ENCODE measurements at places on chromosomes 5 and 9.
A peak's percentile ranks its signal among the peaks of the same experiment; 100 is the strongest.

DNA sequence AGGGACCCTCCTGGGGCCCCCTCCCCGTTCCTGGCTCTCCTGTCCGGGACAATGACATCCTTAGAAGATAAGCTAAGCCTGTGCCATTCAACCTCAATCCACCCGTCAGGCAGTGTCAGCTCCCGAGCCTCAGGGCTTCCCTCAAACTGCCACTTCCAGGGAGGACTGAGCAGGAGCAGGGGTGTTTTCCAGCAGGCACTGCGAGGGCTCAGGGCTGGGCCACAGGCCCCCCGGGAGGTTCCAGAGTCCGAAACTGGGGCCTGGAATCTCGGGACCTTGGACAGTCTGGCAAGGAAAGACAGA, 26.2 kb downstream of the LHX3 start:
- no peak for DNase-seq

GRCh38 chr5:145887217-145887616, 14.4 kb upstream of the GRXCR2 start:
- DNase-seq: no peak

DNA sequence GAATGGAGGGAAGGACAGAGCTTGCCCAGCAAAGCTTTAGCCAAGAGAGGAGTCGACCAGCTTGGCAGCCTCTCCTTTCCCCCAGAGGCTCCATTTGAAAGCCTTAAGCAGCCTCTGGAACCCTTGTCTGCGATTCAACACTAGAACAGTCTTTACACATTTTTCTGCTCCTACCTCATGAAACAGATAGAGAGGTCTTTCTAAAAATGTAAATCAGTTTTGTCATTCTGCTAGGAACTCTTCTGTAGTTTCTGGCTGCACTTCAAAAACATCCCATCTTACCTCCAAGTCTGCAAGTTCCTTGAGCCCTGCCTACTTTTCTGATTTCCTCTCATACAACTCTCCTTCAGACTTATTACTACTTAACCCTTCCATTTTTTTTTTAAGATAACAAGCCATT, 70.1 kb downstream of the PDE4D start:
- DNase-seq: no peak

GRCh38 chr5:32443145-32443540, 1.4 kb downstream of the ZFR start:
- no peak for DNase-seq

GRCh38 chr5:54646356-54647101, 129.0 kb downstream of the SNX18 start:
- peak; percentile 40 for DNase-seq

GRCh38 chr5:139843991-139844390, 48.4 kb downstream of the PSD2 start:
- no peak for DNase-seq

DNA sequence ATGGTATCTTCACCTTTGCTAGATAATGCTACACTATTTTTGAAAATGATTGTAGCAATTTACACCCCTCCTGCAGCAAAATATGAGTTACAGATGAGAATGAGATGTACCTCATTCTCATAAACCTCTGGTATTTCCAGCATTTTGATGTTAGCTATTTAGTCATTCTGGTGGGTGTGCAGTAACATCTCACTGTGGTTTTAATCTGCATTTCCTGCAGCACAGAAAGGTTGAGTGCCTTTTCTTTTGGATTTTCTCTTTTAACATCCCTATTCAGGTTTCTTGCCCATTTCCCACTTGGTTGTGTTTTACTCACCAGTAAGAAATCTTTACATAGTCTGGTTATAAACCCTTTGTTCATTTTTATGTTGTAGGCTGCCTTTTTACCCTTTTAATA, 206.2 kb downstream of the NR3C1 start:
- no peak for DNase-seq

DNA sequence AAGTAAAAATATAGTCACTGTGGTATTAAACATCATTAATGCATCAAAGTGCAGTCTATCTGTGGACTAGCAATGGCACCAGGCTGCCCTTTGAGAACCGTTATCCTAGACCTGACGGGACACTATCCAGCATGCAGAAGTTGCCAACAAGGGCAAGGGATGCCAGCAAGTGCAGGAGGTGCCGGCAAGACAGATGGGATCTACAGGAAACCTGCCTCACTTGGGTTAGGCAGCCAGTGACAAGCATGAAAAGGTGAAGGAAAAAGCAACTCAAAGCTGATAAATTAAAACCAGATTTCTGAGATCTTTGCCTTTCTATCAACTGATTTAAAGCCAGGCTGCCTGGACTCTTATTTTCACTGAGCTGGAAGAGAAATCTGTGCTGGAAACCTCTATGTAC, 315.2 kb upstream of the PDE4D start:
- DNase-seq: no peak

- DNase-seq: no peak
Observed at GRCh38 chr9:128992995-128993394, 35.1 kb downstream of the SH3GLB2 start.

GRCh38 chr5:13629218-13629617, 315.3 kb downstream of the DNAH5 start:
- no peak for DNase-seq

DNA sequence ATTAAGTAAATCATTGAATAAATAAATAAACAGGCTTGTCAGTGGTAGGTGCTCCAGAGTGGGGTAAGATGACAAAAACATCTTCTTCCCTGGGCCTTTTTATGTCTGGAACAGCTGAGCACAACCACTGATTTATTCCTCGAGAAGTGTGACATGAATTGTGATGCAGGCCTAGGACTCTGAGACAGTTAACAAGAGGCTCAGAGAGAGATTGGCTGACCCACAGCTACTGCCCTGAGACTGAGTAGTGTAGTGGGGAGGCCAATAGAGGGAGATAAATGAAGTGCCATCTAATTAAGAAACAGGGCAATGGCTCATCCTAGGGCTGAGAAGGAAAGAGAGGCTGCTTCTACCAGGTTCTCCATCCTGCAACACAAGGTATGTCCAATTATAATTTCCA, 369.3 kb upstream of the TRPC7 start:
- DNase-seq: no peak

DNA sequence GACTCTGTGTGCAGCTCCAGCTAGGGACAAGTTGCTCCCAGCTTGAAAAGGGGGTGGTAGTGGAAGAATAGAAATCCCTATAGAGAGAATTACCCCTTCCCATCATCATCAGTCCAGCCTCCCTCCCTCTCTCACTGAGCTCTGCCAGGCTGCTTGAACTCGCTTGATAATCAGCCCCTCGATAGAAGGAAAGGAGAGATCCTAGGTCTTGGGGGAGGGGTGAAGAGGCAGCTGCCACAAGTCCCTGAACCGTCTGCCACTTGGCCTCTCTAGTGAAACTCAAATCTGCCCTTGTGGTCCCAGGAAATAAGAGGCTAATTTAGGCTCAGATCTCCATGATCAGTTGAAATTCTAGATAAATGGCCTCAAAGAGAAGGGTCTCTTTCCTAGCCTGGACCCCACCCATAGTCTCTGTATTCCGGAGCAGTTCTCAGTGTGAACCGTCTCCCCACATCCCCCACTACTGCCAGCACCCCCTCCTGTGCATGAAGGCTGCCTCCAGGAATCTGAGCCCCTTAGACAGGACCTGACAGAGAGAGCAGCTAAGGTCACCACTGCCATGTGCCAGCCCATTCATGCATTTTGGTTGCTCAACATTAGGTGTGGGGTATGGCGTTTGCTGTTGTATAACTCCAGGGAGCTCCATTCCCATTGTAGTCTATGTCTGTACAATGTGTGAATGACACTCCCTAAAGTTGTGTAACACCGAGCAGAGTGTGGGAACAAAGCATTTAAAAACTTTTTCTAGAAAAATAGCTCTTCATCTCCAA, 5.5 kb downstream of the DNAJB5 start:
- no peak for DNase-seq

DNA sequence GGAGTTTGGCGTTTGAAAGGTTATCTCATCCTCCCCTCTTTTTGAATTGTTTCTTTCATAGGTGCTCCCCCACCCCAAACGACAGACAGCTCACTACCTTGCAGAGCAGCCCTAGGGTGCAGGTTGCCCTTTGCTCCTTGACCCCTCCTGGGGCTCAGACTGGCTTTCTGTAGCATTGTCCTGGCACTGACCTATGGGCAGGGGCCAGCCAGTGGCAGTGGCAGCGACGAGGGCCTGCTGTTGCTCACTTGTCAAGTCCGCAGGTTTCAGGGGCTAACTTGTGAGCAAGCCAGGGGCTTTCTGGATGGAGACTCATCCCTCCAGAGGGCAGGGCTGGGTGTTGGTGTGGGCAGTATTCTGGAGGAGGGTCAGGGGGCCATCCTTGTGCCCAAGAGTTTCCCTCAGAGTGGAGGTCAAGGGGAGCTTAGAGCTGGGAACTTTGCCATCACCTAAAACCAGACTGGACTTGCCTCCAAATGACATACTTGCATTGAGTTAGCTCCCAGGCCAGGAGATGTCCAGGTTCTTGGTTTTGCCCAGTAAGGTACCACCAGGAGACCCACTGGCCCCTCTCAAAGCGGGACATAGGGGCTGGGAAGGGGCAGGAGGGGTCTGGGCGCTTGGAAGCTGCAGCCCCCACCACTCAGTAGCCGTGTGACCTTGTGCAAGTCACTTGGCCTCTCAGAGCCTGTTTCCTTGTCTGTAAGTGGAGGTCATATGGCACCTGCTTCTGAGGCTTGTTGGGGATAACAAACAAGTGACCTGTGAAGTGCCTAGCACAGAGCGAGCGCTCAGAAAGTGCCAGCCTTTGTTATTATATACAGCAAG, 53.5 kb upstream of the CDKN2AIPNL start:
- DNase-seq: no peak

- peak; percentile 7 for DNase-seq
Observed at GRCh38 chr5:76473661-76474060, 70.6 kb downstream of the IQGAP2 start.

DNA sequence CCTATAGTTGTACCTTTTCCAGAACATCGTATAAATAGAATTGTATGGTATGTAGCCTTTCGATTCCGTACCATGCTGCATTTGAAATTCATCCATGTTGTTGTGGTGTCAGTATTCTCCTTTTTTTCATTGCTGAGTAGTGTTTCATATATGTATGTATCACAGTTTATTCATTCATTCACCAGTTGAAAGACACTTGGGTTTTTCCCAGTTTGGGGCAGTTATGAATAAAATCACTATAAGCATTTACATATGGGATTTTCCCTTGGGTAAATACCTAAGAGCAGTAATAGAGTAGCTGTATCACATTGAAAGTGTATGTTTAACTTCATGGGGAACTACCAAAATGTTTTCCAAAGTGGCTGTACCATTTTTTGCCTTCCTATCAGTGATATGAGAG, 16.1 kb upstream of the FKTN start:
- DNase-seq: no peak

DNA sequence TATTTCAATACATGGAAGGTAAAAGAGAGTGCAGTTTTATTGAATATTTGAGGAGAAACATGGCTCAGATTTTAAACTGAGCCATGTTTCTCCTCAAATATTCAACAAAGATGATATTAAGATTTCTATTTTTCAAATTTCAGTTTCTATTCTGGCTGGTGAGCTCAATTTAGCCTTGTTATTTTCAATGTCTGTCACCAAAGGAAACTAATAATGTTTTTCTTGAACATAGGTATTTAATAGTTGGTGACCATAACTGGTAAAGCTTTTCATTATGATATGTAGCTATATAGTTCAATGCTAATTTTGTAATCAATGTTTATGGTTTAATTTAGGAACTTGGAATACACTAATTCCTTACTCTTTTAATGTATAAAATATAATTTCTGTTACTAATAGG, 177.4 kb downstream of the FER start:
- DNase-seq: no peak

DNA sequence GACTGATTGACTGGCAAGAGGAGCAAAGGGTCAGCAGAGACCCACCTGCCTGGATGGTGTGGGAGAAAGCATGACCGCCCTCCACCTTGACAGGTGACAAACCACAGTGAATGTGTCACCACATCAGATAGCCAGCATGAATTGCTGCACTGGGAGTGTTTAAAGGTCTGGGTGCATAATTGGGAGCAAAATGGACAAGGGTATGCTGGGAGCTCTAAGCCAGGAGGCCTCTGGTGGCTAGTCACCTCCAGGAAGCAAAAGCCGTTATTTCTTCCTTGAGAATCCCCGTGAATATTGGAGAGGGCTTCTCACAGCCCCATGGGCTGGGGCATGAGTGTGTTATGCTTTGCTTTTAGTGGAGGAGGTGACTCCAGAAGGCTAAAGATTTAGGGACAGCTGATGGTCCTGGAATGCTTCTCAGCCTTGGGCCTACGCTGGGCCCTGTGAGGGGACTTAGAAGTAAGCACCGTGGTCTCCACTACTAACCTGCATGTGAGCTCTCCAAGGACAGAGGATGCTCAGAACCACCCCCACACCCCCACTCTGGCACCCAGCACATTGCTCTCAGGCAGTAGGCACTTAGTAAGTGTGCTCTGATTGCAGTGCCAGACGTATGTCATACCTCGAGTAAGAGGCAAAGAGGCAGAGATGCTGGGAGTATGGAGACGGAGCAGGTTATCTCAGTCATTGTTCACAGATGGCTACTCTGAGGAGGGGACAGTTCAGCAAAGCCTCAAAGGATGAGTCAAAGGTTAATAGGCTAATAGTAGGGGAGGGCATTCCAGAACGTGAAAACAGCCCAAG, 9.1 kb upstream of the IRF1 start:
- no peak for DNase-seq

- no peak for DNase-seq
Observed at GRCh38 chr9:131679261-131680020, 60.4 kb downstream of the RAPGEF1 start.

DNA sequence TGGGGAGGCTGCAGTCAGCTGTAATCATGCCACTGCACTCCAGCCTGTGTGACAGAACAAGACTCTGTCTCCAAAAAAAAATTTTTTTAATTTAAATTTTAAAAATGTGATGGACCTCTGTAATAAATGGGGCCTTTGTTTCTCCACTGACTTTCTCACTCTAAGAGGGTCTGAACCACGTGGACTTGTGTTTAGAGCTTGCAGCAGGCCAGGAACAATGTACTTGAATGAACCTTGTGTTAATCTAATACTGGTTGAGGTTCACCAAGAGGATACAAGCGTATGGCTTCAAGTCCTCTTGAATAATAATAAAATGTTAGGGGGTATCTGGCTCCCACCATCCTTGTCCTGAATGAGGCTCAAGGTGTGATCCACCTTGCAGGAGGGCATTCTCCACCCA, 14.4 kb upstream of the SLC2A8 start:
- no peak for DNase-seq

- DNase-seq: no peak
Observed at GRCh38 chr9:18229992-18230676, 243.8 kb upstream of the ADAMTSL1 start.

DNA sequence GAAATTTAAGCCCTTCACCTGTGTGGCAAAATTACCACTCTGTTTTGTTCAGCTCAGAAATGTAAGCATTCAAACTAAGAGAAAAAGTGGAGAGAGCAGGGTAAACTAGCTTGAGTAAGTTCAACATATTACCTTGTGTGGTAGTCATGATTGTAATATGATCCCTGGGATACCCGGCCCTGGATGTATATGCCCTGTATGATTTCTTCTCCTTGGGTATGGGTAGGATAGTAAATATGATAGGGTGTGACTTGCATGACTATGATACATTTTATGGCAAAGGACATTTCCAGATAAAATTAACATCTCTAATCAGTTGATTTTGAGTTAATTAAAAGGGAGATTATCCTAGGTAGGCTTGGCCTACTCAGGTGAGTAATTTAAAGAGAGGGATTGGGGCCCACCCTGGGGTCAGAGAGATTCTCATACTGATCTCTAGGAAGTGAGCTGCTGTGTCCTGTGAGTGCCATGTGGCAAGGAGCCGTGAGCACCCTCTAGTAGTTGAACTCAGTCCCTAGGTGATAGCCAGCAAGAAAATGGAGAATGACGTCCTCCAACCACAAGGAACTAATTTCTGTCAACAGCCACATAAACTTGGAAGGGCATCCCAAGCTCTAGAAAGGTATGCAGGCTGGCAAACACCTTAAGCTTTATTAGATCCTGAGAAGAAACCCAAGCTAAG, 62.2 kb upstream of the ANXA1 start:
- no peak for DNase-seq

GRCh38 chr9:6997330-6997729, 239.6 kb downstream of the KDM4C start:
- no peak for DNase-seq

Data from stimulated activated CD8-positive, alpha-beta memory T cell treated with anti-CD3 and anti-CD28 coated beads, Interleukin-4, amount 100 ng/mL, for 1 hour (primary cell).